RWPE2 (cell line): ENCODE measurements at places on chromosomes 12 and 14.

- DNase-seq = no peak
Measured at GRCh38 chr12:82507686-82508085, 149.4 kb downstream of the METTL25 start.

DNA sequence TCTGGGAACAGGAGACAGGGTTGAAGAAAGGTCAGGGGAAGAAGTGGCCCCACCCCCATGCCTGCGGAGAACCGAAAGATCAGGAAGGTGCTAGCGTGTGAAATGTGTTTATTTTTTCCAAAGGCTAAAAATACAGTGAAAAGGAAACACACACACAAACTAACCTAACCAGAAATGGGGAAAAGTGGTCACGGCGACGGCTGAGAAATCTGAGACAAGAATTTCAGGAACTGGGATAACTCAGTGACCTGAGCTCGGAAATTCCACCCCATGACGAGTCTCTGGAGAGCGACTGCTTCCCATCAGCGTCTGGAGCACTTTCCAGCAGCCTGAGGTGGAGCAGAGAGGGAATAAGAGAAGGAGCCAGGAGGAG is 16.6 kb upstream of the RND1 start:
- no peak for DNase-seq

GRCh38 chr14:26403760-26404159 is 194.1 kb downstream of the NOVA1 start:
- DNase-seq = no peak

GRCh38 chr14:65070471-65070976 is 31.8 kb downstream of the MAX start:
- DNase-seq = no peak

GRCh38 chr12:49824895-49825294 is 3.3 kb downstream of the NCKAP5L start:
- no peak for DNase-seq

- no peak for DNase-seq
Measured at GRCh38 chr12:6294156-6295093, 16.1 kb upstream of the PLEKHG6 start.

GRCh38 chr12:50005175-50005574 is 20.1 kb downstream of the RACGAP1 start:
- DNase-seq = no peak

DNA sequence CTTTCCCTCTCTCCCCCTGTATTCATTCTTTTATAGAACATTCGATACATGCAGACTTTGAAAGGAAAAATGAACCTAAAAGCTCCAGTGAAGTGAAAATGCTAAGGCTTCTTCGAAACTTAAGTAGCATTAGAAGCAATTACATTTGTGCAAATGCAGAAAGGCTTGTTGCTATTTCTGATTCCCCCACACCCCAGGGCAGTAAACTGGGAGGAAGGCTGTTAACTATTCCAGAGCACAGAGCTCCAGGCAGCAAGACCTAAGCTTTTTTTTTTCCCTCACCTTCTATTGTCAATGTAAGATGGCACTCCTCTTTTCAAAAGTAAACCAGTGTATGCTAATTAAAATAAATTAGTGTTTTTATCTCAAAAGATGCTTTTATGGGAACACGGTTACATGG is 448.9 kb upstream of the TBX3 start:
- no peak for DNase-seq

GRCh38 chr12:18071336-18071735 is 18.7 kb downstream of the RERGL start:
- DNase-seq = no peak

DNA sequence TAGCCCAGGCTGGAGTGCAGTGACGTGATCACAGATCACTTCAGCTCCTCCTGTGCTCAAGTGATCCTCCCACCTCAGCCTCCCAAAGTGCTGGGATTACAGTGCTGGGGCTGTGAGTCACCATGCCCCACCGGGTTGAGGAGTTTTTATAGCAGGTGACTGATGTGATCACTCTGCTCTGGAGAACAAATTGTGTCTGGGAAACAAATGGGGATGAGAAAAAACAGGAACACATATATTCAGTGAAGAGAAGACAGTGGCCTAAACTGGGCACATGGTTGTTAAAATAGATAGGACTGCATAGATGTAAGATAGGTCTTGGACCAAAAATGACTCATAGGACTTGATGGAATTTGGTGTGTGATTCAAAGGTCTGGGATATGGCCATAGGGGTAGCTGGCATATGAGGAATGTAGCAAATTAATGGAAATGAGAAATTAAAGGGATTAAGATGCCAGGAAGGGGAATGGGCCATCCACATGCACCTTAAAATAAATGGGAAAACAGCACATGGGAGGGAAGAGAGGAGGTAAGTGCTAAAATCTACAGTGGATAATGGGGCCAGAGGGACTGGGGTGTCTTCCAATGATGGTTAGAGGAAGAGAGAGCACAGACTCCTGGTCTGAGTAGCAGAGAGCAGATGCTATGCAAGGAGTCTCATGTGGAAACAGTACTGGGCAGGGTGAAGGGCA is 11.2 kb downstream of the BCAT1 start:
- DNase-seq = no peak

- DNase-seq = no peak
Measured at GRCh38 chr12:30002677-30003076, 218.9 kb upstream of the TMTC1 start.

GRCh38 chr12:12612358-12612757 is 682 bp downstream of the CREBL2 start:
- DNase-seq = no peak

DNA sequence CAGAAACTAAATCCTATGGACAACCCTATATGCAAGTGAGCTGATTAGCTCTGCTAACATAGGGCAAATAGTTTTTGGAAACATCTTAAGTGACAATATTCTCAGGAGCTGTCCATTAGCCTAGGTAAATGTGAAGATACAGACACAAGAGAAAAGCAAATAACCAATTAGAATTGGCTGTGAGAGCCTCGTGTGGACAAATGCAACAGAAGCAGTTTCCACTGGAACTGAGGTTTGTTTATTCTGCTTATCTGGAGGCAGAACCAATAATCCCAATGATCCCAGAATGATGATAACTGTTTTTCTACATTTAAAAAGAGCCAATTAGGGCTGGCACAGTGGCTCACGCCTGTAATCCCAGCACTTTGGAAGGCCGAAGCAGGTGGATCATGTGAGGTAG is 43.2 kb upstream of the YAF2 start:
- DNase-seq = no peak

DNA sequence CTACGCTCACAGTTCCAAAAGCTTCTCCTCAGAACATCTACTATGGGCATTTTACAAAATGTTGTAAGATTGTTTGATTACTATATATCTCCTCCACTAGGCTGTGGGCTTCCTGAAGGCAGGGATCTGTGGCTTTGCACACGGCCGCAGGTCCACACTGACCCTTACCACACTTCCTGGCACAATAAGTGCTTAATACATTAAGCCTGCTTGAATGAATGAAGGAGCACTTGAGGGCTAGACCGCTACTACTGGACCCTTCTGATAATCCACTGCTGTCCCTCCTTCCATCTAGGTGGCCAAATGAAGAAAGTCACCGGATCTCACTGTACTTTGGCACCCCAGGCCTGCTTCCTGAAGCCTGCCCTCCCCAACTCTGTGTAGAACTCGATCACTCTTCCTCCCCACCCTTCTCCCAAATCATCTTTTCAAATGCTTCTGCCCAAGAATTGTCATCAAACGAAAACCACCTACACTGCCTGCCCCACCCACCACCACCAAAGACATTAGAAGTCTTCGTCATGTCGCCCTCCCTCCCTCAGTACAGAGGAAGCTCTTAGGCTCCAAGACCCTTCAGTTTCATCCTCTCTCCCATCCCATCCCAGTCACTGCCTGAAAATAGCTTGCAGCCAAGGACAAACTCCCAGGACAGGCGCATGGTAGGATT is 596 bp upstream of the ZBTB39 start:
- no peak for DNase-seq

GRCh38 chr12:111359231-111359913 is 9.5 kb downstream of the PHETA1 start:
- DNase-seq = no peak

GRCh38 chr14:23951590-23952201 is 1.9 kb upstream of the DHRS4 start:
- no peak for DNase-seq

DNA sequence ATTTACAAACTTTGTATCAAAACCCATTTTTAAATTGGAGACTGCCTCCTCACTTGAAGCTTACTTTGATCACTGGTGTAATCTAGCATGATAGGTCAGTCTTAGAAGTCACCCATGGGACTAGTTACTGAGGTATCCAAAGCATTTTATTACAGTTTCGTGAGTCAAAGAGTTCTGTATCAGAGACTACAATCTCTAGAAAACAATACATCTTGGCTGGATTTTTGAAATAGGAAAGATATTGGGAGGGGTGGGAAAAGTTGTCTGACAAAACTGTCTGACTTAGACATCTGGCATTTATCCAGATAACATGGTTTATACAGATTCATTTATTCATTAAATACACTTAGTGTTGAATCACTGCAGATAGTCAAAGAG is 173.5 kb upstream of the PDZRN4 start:
- DNase-seq = no peak

DNA sequence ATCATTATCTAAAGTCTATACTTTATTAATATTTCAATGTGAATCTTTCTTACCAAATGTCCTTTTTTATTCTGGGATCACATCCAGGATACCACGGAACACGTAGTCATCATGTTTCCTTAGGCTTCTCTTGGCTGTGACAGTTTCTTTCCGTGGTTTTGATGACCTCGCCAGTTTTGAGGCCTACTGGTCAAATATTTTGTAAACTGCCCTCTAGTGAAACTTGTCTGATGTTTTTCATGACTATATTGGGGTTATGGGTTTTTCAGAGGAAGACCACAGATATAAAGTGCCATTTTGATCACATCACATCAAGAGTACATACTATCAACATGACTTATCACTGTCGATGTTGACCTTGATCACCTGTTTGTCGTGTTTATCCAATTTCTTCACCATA is 14.1 kb upstream of the SERPINA6 start:
- no peak for DNase-seq

DNA sequence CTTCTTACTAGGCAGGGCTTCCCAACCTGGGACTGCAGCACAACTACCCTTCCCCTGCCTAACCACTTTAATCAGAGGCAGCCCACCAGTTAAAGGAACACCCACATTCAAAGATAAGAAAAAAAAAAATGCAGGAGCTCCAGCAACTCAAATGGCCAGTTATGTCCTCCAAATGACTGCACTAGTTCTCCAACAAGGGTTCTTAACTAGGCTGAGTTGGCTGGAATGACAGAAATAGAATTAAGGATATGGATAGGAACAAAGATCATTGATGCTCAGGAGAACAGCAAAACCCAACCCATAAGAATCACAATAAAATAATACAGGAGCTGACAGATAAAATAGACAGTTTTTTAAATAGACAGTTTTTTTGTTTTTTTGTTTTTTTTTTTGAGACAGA is 154.2 kb downstream of the PLCZ1 start:
- no peak for DNase-seq

DNA sequence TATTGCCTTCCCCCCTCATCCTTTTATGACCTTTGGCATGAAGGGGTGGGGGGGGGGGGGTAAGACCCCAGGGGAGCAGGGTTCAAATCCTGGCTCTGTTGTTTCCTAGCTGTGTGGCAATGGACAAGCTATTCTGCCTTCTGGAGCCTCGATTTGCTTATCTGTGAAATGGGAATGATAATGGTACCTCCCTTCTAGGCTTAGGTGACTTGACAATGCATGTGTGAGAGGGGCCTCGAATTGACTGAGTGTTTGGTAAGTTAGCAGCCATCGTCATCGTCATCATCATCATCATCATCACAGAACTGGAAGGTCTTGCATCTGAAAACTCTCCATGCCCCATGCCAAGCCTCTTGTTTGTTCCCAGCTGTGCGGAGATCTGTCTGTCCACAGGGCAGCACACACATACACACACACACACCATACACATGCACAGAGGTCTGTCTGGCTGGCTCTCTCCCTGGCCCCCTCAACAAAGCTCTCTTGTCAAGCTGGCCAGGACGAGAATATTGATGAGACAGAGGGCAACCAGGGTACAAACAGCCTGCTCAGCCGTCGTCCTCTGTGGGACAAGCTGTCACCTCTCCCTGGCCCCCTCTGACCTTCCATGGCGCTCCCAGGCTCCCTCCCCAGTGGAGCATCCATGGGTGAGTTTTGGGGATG is 5.9 kb upstream of the SDS start:
- no peak for DNase-seq

DNA sequence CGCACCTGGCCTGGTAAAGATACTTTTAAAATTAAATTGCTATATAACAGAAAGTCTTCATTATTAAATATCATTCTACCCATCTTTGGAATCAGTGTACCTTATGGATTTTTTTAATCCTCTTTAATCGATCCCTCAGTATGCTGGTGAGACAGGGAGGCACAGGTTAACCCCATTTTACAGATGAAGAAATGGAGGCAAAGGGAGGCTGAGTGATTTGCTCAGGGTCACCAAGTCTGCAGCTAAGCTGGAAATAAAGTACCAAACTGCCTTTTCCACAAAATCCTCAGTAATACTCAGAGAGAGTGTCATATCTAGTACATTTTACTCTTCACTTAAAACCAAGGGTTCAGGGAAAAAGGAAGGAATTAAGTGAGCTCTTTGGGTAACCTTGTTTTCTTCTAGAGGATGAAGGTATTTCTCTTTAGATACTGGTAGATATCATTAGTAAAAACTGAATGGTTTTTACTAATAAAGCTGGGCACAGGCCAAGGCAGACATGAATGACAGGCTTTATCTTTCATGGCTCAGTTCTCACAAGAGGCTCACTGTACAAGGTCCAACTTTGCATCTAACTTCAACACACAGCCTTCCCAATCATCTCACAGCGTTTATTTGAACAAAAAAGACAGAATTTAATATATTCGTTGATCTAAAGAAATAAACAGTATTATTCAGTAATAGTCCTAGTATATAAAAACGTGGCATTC is 35.3 kb upstream of the TTC7B start:
- no peak for DNase-seq

- no peak for DNase-seq
Measured at GRCh38 chr14:24843494-24843893, 206.5 kb downstream of the STXBP6 start.

- no peak for DNase-seq
Measured at GRCh38 chr14:34498684-34499412, 36.8 kb upstream of the SPTSSA start.

DNA sequence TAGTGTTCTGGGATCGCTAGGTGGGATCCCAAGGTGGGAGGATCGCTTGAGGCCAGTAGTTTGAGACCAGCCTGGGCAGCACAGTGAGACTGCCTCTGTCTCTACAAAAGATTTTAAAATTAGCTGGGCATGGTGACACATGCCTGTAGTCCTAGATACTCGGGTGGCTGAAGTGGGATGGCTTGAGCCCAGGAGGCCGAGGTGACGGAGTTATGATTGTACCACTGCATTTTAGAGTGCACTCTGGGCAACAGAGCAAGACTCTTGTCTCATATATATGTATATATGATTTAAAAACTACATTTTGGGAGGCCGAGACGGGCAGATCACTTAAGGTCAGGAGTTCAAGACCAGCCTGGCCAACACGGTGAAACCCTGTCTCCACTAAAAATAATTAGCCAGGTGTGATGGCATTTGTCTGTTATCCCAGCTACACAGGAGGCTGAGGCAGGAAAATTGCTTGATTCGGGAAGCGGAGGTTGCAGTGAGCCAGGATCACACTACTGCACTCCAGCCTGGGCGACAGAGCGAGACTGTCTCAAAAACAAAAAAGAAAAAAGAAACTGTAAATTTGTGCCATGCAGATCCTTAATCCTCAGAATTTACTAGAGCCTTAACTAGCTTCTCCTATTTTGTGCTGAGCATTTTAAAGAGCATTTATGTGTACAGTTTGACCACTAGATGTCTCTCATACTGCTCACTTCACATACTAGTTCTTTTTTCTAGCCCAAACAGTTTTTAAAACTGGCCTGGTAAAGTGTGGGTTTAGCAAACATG is 114.8 kb downstream of the MON2 start:
- no peak for DNase-seq

- DNase-seq = no peak
Measured at GRCh38 chr14:48842785-48843184, 743.4 kb downstream of the RPS29 start.
